ENCODE measurements at places on chromosomes 5 and 9.

DNA sequence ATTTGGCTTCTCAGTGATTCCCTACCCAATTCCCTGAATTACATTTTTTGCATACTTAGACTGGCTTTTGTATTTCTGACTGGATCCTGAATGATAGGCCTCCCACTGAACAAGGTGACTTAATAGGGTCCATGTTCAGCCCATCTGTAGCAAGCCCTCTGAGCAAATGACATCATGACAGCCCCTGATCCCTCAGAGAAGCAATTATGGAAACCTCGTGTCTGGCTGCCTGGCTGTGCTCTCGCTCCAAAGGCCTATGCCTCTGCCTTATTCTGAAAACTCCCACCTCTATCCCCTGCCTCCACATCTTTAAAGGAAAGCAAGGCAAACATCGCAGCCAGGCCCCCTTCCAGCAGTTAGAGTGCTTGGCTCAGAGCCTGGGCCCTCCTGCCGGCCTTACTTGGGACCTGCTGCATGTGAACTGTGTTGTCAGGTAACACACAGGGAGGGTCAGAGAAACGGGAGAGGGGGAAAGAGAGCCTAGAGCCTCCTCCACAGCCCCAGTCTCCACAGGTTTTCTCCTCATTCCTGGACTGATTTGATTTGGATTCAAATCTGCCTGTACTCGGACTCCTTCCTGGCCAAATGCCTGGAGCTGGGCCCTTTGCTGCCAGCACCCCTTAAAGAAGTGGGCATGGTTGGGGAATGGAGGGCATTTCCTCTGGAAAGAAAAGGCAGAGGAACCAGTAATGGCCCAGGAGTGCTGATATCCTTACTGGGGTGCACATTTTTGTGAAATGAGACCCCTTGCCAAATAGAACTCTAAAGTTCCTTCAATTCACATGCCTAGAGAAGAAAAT, 3.8 kb downstream of the DCANP1 start:
- no peak for DNase-seq

DNA sequence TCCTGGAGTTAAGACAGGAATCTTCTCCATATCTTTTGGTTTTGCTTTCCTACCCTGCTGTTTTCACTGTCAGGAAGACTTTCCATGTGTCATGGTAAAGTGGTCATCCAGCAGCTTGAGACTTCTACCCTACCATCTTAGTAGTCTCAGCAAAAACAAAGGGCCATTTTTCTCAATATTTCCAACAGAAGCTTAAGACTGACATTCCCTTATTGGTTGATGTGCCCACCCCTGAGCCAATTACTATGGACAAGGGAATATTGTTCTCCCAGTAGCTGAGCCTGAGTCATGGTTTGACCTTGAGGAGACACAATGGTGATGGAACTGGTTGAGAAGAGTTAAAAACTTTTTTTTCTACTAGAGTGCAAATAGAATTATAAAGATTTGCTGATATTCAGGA, 105.6 kb downstream of the CSNK1G3 start:
- no peak for DNase-seq

DNA sequence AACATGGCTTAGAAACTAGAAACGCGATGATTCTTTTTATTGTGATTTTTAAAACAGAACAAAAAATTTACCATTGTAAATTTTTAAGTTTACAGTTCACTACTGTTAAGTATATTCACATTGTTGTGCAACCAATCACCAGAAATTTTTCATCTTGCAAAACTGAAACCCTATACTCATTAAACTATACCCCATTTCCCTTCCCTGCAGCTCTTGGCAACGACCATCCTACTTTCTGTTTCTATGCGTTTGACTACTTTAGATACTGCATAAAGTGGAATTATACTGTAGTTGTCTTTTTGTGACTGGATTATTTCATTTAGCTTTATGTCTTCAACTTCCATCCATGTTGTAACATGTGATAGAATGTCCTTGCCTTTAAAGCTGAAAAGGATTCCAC, 52.5 kb downstream of the SPOCK1 start:
- no peak for DNase-seq

- no peak for DNase-seq
These were observed 23.4 kb upstream of the ARHGAP26 start for GRCh38 chr5:142746532-142747433.

DNA sequence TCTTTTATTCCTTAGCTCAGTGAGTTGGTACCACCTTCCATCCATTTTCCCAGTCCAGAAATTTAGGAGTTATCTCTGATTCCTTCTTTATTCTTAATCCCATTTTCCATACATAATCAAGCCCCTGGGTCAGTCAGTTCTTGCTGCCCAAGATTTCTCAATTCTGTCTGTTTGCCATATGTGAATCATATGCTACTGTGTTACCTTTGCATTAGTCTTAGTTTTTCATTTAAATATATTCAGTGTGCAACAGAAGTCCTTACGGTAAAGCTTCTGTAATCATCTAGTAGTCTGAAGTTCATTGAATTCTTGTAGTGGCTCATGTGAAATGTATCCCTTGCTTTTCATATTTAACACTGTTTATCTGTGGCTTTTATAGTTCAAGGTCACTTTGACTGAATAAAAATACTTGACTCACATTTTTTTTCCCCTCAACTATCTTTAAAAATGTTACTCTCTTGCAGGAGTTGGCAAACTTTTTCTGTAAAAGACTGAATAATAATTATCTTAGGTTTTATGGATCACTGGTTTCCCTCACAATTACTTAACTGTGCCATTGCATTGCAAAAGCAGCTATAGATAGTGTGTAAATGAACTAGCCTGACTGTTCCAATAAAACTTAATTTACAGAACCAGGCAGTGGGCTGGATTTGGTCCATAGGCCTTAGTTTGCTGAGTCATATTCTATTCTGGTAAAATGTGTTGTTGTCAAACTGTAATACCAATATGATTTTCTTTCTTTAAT, 6.9 kb downstream of the KIAA1958 start:
- no peak for DNase-seq

GRCh38 chr5:88748666-88749065, 134.3 kb downstream of the MEF2C start:
- DNase-seq, result no peak

- no peak for DNase-seq
These were observed 8.4 kb downstream of the SPINK5 start for GRCh38 chr5:148072207-148072606.

DNA sequence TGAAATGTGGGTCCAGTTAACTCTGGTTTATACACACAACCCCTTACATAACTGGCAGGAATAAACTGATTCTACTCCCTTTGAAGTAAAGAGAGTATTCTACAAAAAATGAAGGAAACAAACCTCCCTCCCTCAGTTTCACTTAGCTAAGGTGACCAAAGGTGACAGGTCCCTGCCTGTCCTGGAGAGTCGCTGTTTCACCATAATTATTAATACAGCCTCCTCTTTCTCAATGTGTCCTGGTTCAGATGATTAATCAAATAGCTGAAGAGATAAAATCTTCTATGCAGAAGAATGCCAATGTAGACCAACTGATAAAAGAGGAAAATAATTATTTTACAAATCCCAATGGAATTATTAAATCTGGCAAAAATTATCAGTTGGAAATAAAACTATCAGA, 163.7 kb upstream of the GNA14 start:
- no peak for DNase-seq

DNA sequence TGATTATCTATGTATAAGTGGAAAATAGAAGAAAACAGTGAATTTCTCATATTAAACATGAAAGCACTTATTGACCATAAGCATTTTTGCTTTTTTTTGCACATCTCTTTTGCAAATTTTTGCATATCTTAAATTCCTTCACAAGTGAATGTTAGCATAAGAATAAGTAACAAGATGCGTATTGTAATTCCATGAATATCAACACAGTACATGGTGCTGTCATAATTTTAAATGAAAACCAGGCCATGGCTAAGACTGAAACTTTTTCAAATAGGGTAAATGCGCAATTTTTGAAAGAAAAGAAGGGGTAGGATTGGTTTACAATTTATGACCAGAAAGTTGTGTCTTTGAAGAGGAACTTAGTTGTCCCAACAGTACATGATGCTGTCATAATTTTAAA, 17.0 kb downstream of the FAM13B start:
- DNase-seq, result no peak

GRCh38 chr5:10277773-10278630, 27.9 kb downstream of the CCT5 start:
- DNase-seq, result no peak

GRCh38 chr9:35907711-35908503, 1.4 kb upstream of the SPAAR start:
- peak; percentile 15 for DNase-seq

DNA sequence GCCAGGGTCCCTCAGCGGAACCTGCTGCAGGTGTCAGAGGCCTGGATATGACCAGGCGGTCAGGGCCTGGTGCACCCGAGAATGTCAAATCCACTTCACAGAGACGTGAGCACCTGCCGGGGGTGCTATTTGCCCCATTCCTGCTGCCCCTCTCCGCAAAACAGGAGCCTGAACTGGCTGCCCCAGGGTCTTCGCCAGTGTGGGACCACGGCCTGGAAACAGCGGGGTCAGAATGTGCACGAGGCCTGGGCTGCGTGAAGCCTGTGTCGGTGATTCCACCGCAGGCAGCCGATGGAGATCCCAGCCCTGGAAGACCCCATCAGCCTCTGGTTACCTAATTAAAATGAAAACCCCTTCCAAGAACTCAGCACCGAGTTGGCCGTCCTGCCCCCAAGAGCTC, 41.2 kb upstream of the TMEM250 start:
- no peak for DNase-seq

DNA sequence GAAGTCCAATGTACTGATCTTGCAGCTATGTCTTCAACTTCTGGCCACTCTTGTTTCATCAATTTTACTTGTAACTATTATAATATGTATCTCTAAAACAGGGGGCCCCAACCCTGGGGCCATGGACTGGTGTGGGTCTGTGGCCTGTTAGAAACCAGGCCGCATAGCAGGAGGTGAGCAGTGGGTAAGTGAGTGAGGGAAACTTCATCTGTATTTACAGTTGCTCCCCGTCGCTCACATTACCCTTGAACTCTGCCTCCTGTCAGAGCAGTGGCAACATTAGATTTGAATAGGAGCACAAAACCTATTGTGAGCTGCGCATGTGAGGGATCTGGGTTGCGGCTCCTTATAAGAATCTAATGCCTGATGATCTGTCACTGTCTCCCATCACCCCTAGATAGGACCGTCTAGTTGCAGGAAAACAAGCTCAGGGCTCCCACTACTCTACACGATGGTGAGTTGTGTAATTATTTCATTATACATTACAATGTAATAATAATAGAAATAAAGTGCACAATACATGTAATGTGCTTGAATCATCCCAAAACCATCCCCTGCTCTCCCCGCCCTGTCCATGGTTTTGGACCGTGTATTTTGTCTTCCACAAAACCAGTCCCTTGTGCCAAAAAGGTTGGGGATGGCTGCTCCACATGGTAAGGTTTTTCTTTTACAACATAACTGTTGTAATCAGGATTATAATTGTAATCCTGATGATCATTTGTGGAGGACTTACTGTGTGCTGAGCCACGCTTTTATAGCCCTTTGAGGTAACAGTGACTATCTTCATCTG, 26.9 kb upstream of the SH3PXD2B start:
- DNase-seq, result no peak

- DNase-seq, result no peak
These were observed 143.2 kb upstream of the TRIM32 start for GRCh38 chr9:116543731-116544400.

- DNase-seq, result no peak
These were observed 8.8 kb downstream of the KCNV2 start for GRCh38 chr9:2725898-2726649.

GRCh38 chr9:88809355-88810161, 181.7 kb upstream of the S1PR3 start:
- DNase-seq, result no peak

- DNase-seq, result no peak
These were observed 14.1 kb upstream of the LCP2 start for GRCh38 chr5:170311511-170312300.

- DNase-seq, result no peak
These were observed 36.9 kb downstream of the ANKRD33B start for GRCh38 chr5:10600626-10601245.

GRCh38 chr5:80101993-80102392, 66.8 kb downstream of the THBS4 start:
- DNase-seq, result no peak

DNA sequence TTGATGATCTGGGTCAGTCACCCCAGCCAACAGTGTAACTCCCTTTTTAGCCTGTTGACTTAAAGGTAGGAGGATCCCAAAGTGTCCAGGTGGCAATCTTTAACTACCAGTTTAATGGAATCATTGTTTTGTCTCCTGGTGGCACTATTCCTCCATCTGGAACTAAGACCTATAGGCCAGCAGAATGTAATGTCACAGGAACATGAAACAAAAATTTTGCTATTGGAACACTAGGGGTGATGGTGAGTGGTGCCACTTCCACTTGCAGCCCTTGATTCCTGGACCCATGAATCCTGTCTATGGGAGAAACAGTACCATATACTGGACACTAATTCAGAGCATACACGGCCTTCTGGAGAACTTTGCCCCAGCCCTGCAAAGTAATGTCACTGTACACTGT, 219.5 kb upstream of the RASA1 start:
- DNase-seq, result no peak

DNA sequence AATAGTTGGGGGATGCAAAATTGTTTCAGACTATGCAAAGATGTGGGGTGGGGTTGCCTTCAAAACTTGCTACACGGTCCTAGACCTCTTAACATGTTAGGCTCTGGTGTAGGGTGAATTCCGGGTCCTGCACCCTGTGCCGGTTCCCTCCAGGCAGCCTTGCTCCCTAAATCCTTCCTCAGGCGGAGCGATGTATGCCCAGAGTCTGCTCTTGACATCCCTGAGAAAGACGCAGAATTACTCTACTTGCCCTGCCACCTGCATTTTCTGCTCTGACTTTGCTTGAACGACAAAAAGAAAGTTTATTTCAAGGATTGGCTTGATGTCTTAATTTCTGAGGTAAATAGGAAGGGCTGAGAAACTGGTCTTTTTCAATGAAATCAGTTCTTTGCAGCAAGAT, 691 bp downstream of the THBS4 start:
- DNase-seq, result no peak

GRCh38 chr5:168152660-168153059, 138.8 kb upstream of the WWC1 start:
- no peak for DNase-seq

GRCh38 chr5:113495422-113495841, 7.2 kb upstream of the MCC start:
- no peak for DNase-seq

DNA sequence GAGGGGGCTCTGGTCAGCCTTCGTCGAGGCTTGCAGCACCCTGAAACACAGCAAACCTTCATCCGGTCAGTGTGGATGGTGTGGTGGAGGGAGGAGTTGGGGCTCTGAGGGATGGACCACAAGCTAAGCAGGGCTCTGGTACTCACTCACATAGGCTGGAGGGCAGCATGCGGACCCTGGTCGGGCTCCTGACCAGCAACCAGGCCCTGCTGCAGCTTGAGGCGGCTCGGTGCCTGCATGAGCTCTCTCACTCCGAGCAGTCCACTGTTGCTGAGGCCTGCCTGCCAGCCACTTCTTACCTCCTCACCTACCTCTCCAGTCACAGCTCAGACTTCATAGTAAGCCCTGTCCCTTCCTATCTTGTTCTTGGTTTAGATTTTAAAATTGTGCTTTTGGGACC, 2.5 kb downstream of the TMCO6 start:
- DNase-seq, result no peak

DNA sequence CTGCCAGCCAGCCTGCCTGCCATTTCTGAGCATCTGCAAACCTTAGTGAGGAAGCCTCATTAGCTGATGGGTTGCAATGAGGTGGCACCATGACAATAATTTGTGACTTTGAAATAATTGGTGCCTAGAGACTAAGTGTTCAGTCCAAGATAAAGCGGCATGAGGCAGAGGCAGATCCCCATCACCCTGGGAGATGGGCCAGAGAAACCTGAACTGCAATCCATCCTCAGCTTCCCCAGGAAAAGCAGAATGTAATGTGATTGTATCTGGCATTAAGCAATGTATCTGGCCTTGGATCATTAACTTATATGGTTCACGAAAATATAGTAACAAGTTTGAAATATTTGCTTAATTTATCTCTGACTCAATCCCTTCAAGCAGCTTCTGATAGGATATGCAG, 101.0 kb downstream of the SPOCK1 start:
- no peak for DNase-seq
